Left kidney (tissue), 8 donors: ENCODE measurements at places on chromosomes 7 and 10. TPM values are rescaled to one million over a fixed set of nuclear protein-coding genes. Genes with fewer than 3 reads are reported as not detected.

DNA sequence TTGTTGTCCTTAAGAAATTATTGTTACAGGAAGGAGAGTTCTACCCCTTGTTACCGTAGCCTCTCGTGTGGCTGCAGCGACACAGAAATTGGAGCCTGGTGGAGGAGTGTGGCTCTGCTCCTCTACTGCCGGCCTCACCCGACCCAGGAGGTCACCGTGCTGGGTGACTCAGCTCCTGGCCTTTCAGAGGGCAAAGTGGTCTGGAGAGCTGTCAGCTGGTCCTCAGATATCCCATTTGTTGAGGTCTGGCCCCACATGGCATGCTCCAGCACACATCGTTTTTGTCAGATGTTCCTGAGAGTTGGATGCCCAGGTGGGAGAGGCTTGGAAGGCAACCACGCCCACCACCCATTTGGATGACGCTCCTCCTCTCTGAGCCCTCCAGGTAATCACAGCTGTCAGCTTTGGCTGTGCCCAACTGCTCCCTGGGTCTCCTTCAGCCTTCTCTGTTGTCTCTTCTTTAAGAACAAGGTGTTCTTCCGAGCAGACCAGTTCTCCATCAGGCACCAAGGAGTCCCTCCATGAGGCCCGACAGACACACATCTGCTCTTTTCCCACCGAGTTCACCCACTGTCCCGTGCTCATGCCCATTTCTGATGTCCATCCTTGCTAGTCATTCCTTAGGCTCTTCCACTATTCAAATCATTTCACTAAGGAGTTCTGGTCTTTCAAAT lies 80.3 kb downstream of the RAMP3 start:
- DNase-seq: no peak

DNA sequence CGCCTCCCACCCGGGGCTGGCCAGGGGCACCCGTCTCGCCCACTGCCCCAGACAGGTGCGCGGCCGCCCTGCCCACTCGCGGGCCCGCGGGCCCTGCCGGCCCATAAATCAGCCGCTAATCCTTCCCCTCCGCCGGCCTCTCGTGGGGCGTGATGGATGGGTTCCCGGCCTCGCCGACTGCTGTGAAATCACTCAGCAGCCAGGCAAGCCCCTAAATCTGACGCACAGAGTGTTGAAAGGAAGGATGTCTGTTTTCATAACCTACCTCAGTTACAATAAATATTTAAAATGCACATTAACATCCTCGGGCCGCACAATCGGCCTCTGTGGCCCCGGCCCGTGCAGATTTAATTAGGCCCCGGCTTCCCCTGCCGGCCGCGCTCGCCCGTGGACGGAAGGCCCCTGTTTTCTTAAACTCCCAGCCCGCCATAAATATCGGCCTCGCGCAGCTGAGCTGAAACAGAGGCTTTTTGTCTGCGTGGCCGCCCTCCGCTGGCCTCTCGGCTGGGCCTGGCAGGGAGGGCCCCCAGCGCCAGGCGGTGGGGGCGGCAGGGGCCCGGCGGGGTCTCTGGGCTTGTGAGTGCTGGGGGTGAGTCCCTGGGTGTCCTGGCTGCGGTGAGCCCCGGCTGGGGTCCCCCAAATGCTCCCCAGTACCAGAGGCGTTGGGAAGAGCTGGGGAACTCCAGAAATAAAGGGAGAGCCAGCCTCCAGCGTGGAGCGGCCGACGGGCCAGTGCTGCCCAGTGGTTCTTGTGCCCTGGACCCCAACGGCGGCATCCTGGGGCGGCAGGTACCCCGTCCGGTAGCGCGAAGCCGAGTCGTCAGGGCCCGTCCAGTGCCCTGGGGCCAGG lies 90.7 kb downstream of the UNCX start:
- DNase-seq: peak; percentile 57

DNA sequence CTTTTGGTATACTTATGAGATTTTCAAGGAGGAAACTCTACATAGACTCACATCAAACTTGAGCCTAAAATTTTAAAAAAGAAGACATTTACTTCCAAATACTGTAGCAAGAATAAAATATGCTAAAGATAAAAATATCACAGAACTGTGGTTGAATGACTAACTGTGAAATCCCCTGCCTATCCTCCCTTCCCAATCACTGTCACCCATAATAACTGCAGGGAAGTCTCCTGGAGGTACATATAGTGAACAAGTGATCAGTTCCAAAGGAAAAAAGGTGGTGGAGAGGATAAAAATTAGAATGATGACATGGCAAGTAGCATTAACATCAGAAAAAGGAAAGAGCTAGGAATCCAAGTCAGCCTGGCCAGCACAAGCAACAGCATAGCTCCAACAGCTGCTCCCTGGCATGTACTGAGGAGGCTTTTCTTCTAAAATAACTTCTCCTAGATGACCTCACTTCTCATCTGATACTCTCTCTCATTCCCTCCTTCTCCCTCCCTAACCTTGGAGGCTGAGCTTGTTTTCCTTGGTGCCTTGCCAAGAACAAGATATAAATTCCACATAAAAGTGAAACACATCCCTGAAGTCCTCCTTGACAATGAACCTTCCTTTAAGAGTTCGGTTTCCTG lies 124.0 kb downstream of the IQUB start:
- DNase-seq: peak; percentile 86

Gene ASAH2B
- polyA plus RNA-seq: 15.2 TPM

DNA sequence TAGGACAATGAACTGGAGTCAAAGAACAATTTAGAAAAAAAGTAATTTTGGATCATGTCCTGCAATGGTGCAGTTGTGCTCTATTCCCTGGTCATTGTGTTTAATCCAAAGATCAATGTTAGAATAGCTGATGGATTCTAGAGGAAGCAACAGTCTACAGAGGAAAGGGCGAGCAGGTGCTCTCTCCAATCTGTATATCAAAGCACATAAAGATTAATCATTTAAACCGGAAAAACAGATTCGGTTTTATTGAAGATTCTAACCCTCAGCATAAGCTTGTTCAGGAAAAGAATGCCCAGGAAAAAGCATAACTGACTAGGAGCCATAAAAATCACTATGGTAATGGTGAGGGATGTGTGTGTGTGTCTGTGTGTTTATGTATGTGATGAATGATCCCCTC lies 110.3 kb downstream of the MALRD1 start:
- DNase-seq: no peak

- no peak for DNase-seq
These were observed 258.6 kb downstream of the PAXIP1 start for GRCh38 chr7:154744256-154744860.

GRCh38 chr10:61542596-61542995 lies 89.4 kb upstream of the TMEM26 start:
- DNase-seq: peak; percentile 14

DNA sequence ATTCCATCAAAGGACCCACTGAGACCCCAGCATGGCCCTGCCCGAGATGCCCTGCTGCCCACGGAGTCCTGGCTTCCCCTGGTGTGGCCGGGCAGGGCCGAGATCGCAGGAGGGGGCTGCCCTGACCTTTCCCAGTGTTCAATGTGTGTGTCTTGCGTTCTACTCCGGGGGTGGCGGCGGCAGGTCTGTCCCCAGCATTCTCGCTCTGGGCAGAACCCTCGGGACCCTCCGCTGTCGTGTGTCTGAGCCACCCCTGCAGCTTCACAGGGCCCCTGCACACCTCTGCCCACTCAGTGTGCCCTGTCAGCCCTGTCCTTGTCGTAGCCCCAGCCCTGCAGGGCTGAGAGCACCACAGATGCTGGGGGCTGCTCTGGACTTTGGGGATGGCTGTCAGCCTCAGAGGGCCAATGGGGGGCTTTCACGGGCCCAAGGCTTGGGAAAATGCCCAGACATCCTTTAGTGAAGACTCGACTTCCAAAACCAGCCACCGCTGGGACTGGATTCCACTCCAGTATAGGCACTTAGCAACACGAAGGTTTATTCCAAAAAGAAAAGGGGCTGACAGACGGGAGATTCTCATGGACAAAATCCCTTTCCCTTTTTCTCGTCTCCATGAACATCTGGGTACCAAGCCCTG lies 30.0 kb upstream of the KNDC1 start:
- DNase-seq: no peak

DNA sequence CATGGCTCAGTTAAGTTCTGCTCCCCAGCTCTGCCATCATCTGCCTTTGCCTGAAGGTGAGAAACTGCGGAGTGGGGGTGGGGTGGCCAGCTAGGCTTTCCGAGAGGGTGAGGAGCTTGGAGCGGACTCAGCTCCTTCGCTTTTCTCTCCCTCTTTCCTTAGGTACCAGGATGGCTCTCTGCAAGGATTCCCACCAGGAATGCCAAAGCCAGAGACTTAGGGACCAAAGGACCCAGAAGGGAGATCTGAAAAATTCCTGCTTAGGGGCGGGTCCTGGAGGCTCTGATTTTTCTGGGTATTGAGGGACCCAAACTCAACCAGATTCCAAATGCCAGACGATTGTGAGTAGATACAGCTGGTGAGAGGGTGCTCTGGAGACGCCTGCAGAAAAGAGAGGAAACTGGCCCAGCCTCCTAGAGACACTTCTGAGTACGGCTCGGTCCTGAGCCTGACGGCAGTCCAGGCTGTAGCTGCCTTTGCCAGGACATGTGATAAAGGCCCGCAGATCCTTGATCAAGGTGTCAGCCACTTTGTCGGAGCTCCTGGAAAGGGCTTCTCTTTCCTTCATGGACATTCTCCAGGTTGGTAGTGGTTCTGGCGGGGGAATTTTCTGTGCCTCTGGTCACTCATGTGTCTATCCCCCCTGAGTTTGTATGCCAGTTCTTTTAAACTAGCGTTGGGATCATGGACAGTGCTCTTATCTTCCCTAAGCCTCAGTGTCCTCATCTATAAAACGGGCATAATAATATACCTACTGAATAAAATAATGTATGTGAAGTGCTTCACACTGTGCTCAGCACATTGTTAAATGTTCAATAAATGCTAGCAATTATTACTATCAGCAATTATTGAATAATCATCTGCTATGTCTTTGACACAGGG lies 42.5 kb upstream of the BTRC start:
- DNase-seq: no peak

Gene CYP3A4
- 0.42 TPM for polyA plus RNA-seq

GRCh38 chr10:4638099-4638498 lies 187.9 kb upstream of the AKR1E2 start:
- DNase-seq: no peak

- no peak for DNase-seq
These were observed 28.6 kb downstream of the JAZF1 start for GRCh38 chr7:28151965-28152364.

DNA sequence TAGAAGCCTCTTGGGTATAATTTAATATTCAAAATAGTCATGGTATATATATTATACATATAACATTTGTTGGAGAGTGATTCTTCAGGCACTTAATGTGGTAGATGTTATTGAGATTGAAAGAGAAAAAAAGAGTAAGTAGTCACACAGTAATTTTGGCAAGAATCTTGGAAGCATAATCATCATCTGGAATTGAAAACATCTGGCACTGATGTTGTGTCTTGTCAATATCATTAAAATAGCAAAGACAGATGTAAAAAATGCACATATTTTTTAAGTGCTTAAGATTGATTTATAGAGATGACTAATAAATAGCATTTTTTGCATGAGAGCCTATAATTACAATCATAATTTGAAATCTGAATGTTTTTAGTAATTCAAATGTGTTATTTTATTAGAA lies 9.5 kb downstream of the SEMA3D start:
- DNase-seq: no peak

Gene CD36
- 32.9 TPM for polyA plus RNA-seq

Gene MTPN
- polyA plus RNA-seq: 163 TPM

Gene NCAPG2
- 34.2 TPM for polyA plus RNA-seq

Gene HOXA3
- polyA plus RNA-seq: 47.9 TPM

DNA sequence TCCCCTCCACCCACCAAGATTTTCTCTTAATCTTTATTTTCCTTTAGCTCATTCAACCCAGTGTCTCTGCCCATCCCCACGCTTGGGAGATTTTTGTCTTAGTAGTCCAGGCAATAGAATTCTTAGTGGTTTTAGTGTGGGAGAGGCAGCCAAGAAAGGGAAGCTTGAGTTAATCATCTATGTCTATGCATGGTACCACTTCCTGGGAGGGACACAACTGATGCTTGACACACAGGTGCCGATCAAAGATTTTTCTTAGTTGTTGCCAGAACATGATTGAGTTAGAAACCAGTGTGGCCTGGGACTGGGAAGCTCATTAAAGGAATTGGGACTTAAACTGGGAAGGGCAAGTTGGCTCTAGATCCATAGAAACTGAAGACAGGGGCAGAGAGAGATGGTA lies 3.1 kb downstream of the STRA8 start:
- no peak for DNase-seq

- no peak for DNase-seq
These were observed 149.2 kb upstream of the GHITM start for GRCh38 chr10:83990126-83990525.

DNA sequence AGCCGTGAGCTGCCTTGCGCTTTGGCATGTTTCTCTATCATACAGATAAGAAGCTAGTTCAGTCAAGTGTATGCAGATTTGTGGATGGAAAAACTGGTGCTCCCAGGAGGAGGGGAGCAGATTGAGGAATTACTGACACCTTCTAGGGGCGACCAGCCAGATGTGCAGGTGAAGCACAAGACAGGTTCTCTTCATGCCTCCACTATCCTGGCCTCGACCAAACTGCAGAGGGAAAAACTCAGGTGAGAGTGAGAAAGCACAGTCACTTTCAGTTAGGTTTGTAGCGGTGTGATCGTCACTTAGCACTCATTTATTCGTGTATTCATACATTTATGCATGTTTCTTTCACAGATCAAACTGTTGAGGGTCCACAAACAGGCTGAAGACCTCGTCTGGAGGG lies 600 bp upstream of the DBNL start:
- no peak for DNase-seq

GRCh38 chr10:80664071-80664680 lies 126.5 kb downstream of the SH2D4B start:
- DNase-seq: peak; percentile 83

DNA sequence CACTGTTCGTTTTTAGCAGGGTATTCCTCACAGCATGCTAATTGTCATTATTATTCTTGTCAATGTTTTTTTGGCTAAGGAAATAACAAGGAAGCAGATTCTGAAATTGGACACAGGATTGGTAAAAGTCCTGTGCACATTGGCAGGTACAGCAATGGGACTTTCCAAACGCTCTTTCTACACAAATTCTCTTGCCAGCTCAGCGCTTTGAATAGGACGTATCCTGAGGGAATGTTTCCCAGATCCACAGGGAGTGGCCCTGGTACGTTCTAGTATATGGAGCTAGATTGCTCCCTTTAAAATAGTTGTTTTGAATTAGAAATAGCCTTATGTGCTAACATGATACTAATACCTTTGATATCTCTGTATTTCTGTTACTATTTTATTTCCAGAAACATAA lies 82.8 kb upstream of the GRB10 start:
- no peak for DNase-seq

DNA sequence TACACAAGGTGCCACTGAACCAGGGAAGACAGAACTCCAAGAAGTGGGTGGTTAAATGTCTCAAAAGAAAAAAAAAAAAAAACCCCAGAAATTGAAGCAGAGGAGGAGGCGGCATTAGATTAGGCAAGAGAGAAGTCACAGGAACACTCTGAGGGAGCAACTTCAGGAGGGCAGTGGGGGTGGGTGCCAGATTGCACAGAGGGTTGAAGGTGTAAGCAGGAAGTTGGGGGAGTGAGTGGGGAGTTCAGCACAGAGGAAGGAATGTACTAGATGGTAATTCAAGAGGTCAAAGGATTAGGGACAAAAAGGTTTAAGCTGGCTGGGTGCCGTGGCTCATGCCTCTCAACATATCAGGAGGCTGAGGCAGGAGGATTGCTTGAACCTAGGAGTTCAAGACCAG lies 110.0 kb upstream of the PDLIM1 start:
- DNase-seq: no peak

GRCh38 chr7:12649348-12649747 lies 38.1 kb upstream of the ARL4A start:
- DNase-seq: no peak

- DNase-seq: no peak
These were observed 58.2 kb upstream of the CHST15 start for GRCh38 chr10:124151466-124152095.
